CD8-positive, alpha-beta memory T cell (primary cell): ENCODE measurements at places on chromosomes 11 and 22. TPM values are rescaled to one million over a fixed set of nuclear protein-coding genes. Genes with fewer than 3 reads are reported as not detected.
A peak's percentile ranks its signal among the peaks of the same experiment; 100 is the strongest.

Gene MUC15
- total RNA-seq = not detected

- DNase-seq = no peak
These were observed 7.4 kb downstream of the MED15 start for GRCh38 chr22:20514658-20515406.

Gene SLC15A3
- 1.2 TPM for total RNA-seq

- DNase-seq = peak; percentile 42
These were observed 8.0 kb downstream of the MYH9 start for GRCh38 chr22:36379593-36380361.

Gene CALCB
- 0.47 TPM for total RNA-seq
